ENCODE measurements at places on chromosomes 16 and 17.

- DNase-seq: peak; percentile 42
Observed at GRCh38 chr17:19546289-19547065, 12.8 kb downstream of the SLC47A1 start.

DNA sequence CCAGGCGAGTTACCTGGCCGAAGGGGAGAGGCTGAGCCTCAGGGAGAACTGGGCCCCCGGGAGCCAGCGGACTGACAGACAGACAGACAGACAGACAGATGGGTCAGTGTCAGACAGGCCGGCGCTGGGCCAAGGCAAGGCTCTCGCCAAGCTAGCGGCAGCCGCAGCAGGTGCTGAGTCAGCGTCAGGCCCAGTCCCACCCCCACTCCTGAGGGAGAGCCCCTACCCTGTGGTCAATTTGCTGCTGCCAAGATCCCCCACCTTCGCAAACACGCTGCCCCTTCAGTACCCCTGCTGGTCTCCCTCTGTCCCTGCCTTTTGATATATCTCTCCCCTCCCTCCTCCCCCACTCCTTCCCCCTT is 1.5 kb downstream of the FGF11 start:
- DNase-seq: no peak

DNA sequence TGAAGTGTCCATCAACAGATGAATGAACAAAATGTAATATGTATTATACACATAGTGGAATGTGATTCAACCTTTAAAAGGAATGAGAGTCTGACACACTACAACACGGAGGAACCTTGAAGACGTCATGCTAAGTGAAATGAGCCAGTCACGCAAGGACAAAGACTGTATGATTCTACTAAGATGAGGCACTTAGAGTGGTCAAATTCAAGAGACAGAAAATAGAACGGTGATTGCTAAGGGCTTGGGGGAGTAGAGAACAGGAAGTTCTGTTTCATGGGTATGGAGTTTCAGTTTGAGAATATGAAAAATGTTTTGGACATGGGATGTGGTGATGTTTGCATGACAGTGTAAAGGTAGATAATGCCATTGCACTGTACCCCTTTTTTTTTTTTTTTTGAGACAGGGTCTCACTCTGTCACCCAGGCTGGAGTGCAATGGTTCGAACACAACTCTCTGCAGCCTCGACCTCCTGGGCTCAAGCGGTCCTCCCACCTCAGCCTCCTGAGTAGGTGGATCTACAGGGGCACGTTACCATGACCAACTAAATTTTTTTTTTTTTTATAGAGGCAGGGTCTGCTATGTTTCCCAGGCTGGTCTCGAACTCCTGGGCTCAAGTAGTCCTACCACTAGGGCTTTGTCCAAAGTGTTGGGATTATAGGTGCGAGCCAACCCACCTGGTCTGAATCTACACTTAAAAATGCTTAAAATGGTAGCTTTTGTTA is 2.9 kb upstream of the CCDC102A start:
- DNase-seq: peak; percentile 18

DNA sequence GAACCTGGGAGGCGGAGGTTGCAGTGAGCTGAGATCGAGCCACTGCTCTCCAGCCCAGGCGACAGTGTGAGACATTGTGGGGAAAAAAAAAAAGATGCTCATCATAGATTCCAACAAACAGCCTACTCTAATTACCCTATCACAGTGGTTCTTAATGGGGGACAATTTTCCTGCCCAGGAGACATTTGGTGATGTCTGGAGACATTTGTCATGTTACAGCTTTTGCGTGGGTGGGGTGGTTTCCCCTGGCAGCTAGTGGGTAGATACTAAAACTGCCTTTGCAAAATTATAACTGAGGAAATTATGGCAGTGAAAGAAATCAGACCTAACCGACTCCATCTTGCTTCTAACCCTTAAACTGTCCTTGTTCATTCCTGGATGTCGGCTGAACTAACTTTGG is 92.5 kb upstream of the RBL2 start:
- DNase-seq: no peak

DNA sequence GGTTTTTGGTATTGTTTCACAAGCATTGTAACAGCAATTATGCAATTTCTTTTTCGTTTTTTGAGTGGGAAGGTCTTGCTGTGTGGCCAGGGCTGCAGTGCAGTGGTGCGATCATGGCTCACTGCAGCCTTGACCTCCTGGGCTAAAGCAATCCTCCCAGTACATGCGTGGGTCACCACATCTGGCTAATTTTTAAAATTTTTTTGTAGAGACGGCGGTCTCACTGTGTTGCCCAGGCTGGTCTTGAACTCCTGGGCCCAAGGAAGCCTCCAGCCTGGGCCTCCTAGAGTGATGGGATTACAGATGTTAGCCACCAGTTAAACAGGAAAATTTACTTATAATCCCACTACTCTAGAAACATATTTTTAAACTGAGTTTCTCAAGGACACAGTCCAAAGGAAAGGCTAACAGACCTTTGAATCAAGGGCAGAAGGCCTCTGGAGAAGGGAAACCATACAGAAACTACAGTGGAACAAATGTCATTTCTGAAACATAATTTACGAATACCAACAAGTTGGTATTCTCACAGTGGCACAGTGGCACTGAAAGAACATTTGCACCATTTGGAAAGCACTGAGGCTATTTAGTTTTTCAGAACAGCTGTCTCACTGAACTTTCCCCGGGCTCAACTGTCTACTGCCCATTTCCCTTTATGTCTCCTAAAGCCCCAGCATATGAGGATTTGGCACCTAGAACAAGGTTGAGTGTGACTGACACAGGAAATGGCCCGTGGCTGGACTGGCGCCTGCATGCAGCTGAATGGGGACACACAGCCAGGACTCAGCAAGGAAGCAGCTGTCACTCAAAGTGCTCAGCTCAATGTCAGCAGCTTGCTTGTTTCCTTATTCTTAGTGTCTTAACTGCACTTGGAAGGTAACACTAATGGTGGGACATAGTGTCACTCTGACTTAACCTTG is 2.8 kb upstream of the PRKAR1A start:
- DNase-seq: peak; percentile 77

GRCh38 chr16:35678-36305 is 17.6 kb downstream of the POLR3K start:
- DNase-seq: no peak

- no peak for DNase-seq
Observed at GRCh38 chr16:85448557-85449190, 164.4 kb upstream of the GSE1 start.

DNA sequence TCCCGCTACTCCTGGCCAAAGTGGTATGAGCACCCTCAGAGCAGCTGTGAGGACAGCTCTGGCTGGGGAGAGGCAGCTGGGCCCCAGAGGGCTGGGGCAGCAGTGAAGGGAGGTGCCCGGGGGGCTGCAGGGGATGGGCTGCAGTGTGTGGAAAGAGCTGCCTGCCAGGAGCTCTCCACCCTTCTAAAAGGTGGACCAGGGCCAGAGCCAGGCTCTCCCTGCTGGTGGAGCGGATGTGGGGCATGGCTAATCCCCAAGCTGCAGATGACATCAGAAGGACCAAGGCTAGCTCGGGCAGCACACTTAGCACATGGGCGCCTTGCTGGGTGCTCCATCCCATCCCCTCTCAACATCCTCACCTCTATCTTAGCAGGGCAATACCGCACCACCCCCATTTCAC is 103.1 kb downstream of the SDK2 start:
- no peak for DNase-seq

- no peak for DNase-seq
Observed at GRCh38 chr17:1123921-1124715, 55.7 kb downstream of the ABR start.

DNA sequence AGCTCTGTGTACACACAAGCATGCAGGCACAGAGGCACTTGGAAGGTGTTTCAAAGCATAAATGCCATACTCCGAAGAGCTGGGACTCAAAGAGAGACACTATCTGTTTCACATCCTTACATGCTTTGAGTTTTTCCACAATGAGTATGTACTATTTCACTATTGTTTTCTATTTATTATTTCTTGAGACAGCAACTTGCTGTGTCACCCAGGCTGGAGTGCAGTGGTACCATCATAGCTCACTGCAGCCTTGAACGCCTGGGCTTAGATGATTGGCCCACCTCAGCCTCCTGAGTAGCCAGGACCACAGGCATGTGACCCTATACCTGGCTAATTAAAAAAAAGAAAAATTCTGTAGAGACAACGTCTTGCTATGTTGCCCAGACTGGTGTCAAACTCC is 31.6 kb downstream of the CYB5D2 start:
- no peak for DNase-seq

- no peak for DNase-seq
Observed at GRCh38 chr17:78820841-78821240, 19.8 kb downstream of the USP36 start.

- no peak for DNase-seq
Observed at GRCh38 chr16:5965321-5965720, 867.7 kb upstream of the EEF2KMT start.

- no peak for DNase-seq
Observed at GRCh38 chr16:14606102-14606501, 24.0 kb downstream of the PARN start.

- no peak for DNase-seq
Observed at GRCh38 chr17:10737736-10738135, 7.9 kb upstream of the TMEM220 start.

GRCh38 chr16:49858200-49859124 is 2.5 kb upstream of the ZNF423 start:
- no peak for DNase-seq

DNA sequence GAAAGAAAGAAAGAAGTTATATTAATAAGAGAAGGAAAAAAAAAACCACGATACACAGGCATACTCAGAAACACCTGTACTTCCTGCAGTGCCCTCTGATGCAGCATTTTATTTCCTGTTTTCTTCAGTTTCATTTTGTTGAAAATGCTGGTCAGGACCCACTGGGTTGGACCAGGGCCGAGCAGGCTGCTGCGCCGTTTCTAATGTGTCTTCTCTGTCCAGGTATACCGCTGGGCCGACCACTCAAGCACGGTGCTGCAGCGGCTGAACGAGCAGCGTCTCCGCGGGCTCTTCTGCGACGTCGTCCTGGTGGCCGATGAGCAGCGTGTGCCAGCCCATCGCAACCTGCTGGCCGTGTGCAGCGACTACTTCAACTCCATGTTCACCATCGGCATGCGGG is 8.3 kb downstream of the KLHL36 start:
- DNase-seq: no peak

DNA sequence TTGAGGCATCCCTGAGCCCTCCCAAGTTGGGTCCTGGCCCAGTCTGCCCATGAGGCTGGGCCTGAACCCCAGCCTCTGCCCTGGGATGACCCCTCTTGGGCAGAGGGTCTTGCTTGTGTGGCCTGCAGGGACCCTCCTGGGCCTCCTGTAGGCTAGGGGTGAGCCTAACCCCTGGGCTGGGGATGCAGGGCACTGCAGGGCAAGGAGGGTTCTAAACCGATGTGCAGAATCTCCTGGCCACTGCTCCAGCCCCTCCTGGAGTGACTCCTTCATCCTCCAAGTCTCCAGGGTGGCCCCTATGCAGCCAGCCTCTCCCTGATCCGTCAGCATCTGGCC is 37.5 kb downstream of the LGALS9 start:
- no peak for DNase-seq

DNA sequence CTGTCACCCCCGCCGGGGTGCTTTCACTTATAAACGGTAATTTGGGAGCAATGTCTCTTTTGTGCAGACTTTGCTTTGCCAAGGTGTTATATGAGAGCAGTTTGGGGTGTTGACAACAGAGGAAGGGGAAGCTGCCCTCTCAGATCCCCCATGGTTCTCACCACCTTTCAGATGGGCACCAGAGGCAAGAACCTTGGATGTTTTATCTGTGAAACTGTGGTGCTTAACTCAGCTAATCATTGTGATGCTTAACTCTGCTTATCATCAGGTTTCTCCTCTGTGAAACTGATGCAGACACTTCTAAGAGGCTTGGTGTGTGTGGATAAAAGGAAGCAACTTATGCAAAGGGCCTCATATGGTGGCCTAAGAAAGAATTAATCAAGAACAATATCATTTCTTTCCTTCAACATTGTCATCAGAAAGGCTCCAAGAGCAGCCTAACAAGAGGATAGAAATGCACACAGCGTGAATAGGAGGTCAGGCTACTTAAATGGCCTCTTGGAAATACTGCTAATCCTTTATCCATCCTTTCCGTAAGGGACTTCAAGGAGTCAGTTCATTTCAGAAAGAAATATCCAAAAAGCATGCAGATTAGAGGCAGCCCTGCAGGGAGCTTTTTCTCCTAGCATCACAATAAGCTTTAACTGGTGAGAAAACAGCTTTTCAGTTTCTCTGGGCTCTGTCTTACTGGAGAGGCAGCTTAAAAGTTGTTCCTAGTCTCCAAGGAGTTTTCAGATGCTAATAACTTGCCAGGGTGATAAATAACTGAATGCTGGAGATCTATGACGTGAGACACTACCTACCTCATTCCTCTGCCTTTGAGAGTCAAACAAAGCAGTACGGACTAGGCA is 55.1 kb upstream of the CLEC3A start:
- DNase-seq: no peak

DNA sequence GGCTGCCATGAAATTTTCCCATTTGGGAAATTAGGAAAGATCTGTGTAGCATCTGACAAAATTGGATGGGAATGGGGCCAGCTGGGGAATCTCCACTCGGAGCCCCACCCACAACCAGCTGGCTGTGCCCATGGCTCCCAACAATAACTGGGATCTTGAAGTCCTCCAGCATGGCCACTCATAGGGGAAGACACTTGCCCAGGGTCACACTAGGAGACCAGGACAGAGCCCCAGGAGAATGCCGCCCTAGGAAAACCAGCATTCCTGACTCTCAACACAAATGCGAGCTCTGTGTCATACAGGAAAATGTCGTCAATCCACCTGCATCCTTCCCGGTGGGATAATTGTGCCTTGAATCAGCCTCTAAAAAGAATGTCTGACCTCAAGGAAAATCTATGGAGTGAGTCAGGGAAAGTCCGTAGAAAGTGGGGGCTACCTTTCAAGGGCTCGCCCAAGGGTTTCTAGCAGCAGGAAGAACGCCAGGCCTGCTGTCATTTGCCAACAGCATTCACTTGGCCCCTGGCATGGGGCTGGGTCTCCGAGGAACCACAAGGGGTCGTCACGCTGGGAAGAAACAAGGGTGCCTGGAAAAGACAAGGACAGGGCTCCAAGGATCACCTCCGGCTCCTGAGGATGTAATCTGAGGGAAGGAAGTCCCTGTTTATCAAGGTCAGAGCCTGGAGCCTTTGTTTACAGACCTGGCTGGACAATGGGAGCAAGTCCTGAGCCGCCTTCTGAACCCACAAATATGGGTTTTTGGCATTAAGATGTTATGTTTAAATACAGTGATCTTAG is 15.9 kb downstream of the CDH5 start:
- no peak for DNase-seq

DNA sequence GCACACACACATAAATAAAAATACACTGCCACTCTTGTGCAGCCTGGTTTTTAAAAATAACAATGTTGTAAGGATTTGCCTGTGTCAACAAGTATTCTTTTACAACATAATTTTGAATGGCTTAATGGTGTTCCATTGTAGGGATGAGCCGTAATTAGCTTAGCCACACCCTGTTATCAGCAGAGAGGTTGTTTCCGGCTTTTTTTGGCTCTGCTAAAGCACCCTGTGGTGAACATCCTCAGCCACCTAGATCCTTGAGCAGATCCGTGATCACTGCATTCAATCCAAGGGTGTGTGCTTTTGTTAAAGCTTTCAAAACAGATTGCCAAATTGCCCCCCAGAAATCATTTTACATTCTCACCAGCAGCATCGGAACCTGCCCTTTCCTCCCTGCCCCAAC is 7.0 kb downstream of the KATNB1 start:
- no peak for DNase-seq

- no peak for DNase-seq
Observed at GRCh38 chr16:74019612-74020011, 277.0 kb upstream of the PSMD7 start.

GRCh38 chr17:30543456-30543855 is 66.2 kb downstream of the GOSR1 start:
- no peak for DNase-seq
